ENCODE measurements at places on chromosomes 6 and 20.

DNA sequence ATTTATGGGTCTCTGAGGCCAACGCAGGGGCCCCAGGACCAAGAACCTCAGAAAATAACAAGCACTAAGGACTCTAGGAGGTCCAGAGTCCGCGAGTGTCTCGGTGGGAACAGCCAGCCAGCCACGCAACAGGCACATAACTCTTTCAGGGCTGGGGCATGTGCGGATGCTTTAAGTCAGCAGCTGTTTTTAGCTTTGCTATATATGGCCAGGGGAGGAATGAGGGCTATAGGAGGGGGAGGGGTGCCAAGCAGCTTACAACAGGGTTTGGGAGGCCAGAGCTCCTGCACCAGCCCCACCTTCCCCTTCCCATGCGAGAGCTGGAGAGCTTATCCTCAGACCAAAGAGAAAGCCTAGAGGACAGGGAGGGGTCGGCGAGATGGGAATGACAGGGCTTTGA, 6.2 kb downstream of the JPH2 start:
- DNase-seq = no peak

- DNase-seq = no peak
These were observed 323.5 kb upstream of the HSF2 start for GRCh38 chr6:122075917-122076316.

- DNase-seq = no peak
These were observed 319.3 kb upstream of the CITED2 start for GRCh38 chr6:139693735-139694134.

- DNase-seq = no peak
These were observed 178.3 kb downstream of the ZDHHC14 start for GRCh38 chr6:157559201-157559756.

DNA sequence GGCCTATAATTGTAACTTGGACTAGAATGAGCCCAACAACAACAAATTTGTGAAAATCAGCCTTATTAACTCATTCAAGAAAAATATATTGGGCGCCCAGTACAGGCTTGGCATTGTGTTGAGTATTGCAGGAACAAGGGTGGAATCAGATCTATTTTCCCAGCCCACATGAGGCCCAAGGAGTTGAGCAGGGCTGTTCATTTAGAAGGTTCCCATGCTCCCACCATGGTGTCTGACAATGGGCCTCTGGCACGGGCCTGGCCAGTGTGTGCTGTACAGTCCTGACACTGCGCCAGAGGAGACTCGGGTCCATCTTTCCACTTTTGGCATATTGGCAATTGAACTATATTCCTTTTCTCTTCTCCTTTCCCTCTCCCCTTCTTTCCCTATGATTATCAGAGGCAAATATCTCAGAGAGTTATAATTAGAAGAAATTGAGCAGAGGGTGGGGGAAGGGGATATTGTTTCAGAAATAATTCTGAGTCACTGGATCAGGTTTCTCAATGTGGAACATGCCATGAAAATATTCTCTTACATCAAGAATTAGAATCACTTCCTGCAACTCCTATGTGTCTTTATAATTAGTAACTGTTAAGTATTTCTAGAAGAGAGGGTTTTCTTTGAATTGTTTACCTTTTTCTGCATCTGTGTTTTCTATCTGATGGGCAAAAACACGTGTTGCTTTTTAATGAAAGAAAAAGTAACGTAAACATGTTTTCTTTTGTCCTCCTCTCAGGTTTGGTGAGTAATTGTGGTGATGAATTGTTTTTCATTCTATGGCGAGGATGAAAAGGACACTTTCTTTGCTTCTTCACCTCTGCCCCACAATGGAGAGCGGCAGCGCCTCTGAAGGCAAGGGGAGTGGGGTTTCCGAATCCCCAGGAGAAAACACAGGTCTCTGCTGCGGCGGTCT, 209.4 kb downstream of the FOXA2 start:
- DNase-seq = no peak

Data from stimulated activated CD4-positive, alpha-beta T cell treated with anti-CD3 and anti-CD28 coated beads, TNF-alpha, amount 100 ng/mL, for 1 hour (primary cell).